ENCODE measurements at places on chromosomes 5 and 9.

- no peak for DNase-seq
These were observed 7.0 kb downstream of the NOXA1 start for GRCh38 chr9:137429974-137430722.

- DNase-seq, result no peak
These were observed 503.6 kb upstream of the PAPPA start for GRCh38 chr9:115649991-115650472.

DNA sequence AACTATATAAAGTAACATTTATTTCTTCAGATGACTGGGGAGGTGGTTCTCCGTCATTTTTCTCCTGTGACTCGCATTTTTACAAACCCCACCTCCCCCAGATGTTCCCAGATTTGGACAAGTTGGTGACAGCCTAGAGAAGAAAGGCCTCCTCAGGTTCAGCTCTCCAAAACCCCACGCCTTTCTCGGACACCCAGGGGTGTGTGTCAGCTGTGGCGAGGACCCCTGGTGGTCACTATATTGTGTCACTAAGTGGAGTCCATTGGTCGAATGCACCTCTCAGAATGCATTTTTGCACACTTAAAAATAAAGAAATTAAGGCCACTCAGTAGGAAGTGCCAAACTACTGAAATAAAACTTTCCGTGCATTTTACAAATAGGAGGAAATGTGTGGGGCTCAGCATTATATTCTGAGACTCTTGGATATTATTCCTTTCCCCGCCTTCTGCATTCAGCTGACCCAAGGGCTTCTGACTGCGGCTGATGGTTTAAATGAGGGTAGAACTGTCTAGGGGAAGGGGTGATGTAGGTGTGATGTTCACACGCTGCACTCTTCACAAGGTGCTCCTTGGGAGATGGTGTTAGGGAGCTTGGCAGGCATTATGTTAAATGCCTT is 47.6 kb downstream of the ACO1 start:
- DNase-seq, result no peak

DNA sequence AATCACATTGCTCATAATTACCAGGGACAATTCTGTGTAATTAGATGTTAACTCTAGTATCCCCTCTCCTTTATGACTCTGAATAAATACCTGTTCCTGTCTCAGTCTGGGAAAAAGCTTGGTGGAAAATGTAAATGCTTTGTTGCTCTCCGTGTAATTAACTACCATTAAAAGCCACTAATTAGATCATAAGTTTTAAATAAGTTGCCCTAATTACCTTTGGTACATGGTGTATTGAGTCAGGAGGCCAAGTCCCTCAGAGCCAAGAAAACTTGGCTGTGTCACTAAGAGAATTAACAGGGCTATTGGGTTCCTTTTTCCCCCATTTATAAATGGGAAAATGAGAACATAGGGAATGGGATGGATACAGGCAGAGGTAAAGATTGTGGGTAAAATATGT is 617.6 kb downstream of the TLR4 start:
- DNase-seq, result no peak

GRCh38 chr9:37936965-37937364 is 33.0 kb upstream of the SLC25A51 start:
- DNase-seq, result no peak
